Kidney tubule cell (primary cell): ENCODE measurements at places on chromosomes 16 and 17.

DNA sequence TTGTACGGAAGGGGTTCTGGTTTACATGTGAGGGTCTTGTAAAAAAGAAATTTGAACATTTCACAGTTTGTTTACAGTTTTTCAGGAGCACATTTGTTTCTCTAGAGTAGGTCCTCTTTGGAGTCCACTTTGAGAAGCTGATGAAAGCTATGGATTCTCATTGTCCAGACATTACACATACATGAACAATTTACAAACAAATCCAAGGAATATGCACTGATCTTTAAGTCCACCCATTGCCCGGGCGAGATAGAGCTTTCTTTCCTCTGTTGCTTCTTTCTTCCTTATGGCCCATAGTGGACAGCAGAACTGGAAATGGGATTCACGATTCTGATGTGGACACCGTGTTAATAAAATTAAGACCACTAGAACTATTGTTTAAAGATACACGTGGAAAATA, 1.9 kb downstream of the DCAF7 start:
- no peak for DNase-seq

DNA sequence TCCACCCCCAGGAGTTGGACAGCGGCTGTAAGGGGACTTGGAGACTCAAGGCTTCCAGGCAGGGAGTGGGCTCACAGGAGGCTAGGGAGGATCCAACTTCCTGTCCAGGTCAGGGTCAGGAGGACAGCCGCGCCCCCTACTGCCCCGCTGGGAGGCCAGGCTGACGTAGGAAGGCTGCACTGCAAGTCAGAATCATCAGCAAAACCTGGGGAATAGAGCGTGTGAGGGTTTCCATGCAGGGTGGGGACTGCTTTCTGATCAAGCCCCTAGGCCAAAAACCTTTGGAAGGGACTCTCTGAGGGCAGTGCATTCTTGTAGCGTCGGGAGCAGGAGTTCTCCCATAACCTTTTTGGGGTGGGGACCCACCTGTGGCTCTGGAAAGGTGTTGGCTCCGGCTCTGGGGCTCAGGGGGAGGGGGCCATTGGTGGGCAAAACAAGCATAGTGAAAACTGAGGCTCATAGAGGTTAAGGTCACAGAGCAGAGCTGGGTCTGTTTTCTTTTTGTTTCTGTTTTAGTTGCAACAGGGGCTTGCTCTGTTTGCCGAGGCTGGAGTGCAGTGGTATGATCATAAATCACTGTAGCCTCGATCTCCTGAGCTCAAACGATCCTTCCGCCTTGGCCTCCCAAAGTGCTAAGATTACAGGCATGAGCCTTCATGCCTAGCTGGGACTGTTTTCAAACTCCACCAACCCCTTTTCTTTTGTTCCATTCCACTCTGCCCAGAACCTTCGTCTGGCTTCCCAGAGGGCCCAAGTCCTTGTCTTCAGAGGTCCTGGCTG, 22.1 kb downstream of the RAI1 start:
- DNase-seq: no peak

DNA sequence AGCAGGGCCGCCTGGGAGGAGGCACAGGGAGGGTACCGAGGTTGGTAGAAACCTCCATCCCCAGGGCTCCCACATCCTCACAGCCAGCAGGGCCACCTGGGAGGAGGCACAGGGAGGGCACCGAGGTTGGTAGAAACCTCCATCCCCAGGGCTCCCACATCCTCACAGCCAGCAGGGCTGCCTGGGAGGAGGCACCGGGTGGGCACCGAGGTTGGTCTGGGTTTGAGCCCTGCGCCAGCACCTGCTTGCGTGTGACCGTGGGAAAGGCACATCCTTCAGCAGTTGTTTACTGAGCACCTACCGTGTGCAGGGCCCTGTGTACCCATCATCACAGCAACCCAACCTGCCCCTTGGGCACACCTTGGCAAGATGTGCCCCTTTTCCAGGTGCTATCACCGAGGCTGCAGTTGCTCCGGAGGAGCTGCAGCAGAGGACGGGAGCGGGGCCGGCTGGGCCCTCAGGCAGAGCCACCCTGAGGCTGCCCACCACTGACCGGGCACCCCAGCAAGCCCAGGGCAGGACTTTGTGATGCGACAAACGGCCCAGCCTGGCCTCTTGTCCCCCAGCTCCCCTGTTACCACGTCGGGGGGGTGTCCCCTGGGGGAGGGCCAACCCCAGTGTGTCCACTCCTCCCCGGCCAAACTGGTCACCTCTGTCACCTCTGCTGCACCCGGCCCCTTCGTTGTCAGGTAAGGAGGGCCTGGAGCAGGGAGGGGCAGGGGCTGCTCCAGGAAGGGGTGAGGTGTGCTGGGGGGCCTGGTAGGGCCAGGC, 22.1 kb upstream of the OSGIN1 start:
- DNase-seq: no peak

GRCh38 chr16:629185-629832, 1.5 kb upstream of the WFIKKN1 start:
- no peak for DNase-seq

DNA sequence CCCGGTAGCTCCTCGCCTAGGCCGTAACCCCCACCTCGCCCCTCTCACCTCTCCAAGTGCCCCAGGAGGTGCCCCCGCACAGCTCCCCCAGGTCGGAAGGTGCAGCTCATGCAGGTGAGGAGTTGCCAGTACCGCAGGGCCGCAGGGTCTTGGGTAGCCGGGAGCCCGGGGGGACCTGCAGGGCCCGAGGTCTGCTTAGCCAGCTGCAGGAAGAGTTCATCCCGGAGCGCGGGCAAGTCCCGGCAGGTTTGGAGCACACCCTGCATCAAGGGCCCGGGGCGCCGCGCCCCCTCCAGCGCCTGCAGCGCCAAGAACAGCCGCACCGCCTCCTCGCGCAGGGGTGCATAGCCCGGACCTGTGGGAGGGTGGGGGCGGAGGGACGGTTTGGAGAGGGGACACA, 4.8 kb downstream of the PLEKHH3 start:
- DNase-seq: no peak

- no peak for DNase-seq
Observed at GRCh38 chr16:57245472-57246113, 534 bp downstream of the ARL2BP start.

DNA sequence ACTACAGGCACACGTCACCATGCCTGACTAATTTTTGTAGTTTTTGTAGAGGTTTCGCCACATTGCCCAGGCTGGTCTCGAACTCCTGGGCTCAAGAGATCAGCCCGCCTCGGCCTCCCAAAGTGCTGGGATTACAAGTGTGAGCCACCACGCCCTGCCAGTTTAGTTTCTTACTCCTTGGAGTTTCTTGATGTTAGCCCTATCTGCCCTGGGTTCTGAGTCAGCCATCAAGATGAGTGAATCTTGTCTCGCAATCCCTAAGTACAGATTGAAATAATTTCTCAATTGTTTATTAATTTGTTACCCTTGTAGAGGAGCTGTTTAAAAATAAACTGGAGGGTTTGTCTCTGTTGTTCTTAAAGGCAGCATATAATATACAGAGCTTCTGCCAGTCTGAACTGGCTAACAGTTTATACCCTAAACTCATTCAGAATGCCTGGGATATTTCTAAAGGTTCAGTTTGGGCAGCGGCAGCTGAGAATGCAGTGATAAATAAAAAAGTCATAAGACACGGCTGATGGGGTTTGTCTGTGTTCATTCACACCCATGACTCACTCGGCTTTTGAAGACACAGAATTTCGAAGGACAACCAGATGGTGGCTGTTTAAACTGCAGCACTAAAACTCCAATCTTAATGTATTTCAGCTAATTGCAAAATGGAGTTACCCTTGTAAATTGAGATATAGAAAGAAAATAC, 39.6 kb downstream of the GPRC5B start:
- DNase-seq: peak; percentile 79
